ENCODE measurements at places on chromosomes 6 and 20.
A peak's percentile ranks its signal among the peaks of the same experiment; 100 is the strongest.

GRCh38 chr6:120395784-120396183 lies 938.5 kb downstream of the TBC1D32 start:
- DNase-seq, result no peak

DNA sequence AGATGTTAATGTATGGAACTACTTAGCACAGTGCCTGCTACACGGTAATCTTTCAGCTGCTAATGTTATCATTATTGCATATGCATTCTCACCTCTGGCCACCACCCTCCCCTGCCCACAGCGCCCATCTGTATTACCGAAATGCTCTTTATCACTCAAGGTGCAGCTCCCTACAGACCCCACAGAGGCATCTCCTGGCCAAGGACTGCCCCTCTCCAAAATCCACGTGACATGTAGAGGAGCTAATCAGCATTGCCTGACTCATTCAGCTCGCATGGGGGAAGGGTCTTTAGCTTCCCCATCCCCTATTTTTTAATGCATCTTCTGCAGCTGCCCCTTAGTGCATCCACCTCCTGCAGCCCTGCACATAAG lies 41.8 kb downstream of the SLC22A23 start:
- no peak for DNase-seq

GRCh38 chr6:53651205-53651763 lies 14.3 kb downstream of the KLHL31 start:
- peak; percentile 42 for DNase-seq

DNA sequence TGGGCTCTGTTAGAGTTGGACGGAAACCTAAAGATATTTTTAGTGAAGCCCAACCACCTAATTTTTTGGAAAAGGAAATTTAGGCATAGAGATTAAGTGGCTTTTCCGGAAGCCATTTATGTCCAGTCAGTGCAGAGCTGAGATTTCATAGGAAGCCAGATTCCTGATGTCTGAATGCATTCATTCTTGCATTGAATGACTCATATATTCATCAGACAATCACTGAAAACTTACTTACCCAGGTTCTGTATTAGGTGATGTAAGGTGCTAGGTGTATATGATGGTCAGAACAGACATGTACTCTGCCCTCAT lies 4.1 kb downstream of the SH3BGRL2 start:
- DNase-seq, result no peak

GRCh38 chr6:140153703-140154102 lies 779.3 kb upstream of the CITED2 start:
- no peak for DNase-seq

- no peak for DNase-seq
Observed at GRCh38 chr6:12356983-12357972, 67.1 kb downstream of the EDN1 start.

- DNase-seq, result no peak
Observed at GRCh38 chr6:56148488-56149186, 98.7 kb downstream of the COL21A1 start.

DNA sequence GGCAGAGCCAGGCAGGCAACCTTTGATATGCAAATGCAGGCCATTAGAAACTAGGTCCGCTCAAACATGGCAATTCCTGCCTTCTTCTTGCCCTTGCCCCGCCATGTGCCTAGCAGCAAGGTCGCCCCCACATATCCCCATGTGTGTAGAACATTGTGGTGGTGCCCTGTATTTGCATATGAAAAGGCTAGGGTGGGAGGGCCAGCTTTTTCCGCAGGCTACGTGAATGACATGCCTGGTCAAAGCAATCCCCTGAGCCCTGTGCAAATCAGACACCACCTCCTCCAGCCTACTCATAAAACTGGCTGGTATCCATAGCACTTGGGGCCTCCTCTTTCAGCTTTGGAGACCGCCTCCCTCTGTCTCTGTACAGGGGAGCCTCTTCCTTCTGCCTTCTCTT lies 31.6 kb downstream of the GSTA2 start:
- DNase-seq, result no peak

DNA sequence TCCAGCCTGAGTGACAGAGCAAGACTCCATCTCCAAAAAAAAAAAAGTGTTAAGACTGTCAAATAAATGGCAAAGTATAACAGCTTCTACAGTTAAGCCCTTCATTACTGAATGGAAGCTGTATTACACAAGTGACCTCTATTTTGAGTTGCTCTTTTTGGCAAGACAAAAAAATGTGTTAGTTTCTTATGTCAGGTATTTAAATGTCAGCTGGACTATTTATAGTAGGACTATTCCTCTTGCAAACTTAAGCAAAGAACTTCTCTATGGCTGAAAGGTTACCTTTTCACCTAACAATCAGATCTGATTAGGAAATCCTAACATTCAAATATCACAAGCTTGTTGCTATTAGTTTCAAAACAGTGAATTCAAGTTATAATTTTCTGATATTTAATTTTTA lies 12.4 kb downstream of the UBE2V1 start:
- DNase-seq, result no peak

DNA sequence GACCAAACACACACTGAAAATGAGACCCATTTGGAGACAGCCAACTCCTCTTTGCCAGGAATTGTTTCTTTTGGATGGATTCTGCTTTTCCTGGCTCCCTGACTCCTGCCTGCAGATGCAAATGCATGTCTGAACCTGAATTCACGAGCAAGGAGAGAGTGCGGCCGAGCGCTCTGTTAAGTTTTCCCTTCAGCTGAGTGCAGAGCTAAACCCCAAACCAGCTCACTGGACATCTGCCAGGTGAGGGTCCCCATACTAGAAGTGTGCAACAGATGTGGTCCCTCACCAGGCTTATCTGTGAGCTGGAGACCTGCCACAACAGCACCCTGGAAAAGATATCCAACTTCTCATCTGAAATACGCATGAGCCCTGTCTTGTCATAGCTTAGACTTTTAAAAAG lies 59.0 kb downstream of the CD164 start:
- DNase-seq, result no peak

- DNase-seq, result no peak
Observed at GRCh38 chr20:60056407-60057122, 98.3 kb downstream of the CDH26 start.

DNA sequence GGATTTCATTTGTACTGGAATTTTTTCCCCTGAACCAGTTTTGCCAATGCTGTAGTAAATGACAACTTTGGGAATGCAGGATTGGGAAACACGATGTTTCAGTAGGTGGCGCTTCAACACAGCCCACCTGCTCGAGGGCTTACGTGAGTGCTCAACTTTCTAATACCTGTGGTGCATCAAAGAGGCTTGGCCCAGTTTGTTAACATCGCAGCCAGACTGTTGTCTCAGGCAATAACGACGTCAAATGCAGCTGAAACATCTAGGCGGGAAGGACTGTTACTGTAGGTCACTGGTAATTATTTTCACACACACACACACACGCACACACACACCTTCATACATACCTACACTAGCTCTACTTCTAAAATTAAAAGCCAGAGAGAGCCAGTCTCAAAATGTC lies 815.5 kb upstream of the SLC35B3 start:
- no peak for DNase-seq

DNA sequence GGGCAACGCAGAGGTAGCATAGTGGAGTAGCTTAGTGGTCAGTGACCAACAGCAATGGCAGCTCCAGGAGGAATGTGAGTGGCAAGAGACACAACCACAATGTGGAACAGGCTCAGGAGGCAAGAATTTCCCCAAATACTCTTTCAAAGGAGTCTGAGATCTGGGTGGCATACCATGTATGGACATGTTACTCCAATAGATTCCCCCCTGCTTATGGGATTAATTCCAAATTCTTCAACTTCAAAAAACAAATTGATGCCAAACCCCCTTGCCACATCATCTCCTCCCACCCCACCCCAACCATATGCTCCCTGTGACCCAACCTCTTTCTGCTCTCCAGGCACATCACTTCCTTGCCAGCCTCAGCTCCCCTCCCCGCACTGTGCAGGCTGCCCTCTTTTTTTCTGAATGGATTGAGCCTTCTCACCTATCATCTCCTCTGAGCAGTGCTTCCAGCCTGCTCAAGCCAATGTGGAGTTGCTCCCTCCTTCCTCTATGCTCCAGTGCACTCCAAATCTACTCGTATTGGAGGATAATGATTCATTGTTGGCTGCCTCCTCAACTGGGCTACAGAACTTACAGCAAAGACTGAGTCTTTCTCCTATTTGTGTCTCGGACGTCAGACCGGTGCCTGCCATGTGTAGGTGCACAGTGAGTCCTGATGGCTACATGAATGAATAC lies 93.0 kb upstream of the CEP85L start:
- no peak for DNase-seq

DNA sequence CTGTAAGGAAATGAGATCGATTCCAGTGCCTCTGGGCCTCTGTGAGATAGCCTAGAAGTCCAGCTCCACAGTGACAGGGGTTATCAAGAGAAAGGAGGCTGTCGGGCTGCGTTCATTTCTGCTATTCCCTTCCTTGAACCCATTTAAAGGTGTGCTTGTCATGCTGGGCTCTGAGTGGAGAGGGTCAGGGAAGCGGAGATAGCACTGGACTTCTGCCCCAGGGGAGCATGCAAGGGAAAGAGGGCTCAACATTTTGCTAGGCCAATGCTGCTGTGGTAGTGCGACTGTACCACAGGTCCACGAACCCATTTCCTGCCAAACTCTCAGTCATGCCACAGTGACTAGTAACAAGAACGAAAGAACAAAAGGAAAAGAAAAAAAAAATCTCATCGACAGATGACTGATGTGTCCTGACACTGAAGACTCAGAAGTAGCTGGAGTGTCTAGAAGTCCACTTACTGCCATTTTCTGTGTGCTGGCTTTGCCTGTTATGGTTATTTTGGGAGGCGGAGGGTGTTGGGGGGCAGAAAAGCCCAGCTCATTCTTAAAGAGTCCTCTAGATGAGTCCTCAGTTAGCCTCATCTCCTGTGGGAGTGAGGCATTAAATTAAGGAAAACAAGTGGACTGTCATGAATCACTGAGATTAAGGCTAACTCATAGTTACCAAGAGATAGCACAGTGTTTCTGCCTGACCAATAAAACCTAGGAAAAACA lies 8.1 kb downstream of the NEDD9 start:
- no peak for DNase-seq

DNA sequence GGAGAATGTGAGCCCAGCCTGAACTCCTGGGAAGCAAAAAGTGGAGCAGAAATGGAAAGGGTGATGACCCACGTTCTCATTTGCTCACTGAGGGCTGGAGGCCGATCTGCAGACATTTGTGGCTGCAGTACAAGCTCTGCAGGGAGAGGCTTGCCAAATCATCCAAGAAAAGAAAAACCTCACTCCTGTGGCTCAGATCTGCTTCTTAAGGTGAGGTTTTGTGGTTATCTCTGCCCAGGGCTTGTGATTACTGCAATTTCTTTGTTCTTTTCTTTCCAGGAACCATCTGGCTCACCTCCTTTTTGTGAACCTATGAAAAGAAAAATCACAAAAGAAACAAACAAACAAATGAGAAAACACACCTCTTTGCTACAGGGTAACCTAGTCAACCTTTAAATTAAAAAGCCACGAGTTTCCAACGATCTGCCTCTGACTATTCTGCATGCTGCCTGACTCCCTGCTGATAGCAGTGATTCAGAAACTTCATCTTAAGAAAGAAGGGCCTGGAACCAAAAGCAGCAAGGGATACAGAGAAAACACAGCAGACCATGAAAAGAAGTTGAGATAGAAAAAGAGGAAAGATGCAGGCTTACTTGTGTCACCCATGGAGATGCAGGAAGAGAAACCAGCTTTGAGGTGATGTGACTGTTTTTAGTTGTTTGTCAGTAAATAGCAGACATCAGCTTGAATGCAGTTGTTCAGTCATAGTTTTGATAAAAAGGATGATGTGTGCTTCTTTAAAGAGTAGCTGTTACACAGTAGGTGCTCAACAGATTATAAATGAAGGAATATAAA lies 165.1 kb downstream of the LMBRD1 start:
- DNase-seq, result no peak

GRCh38 chr6:39309942-39310531 lies 4.2 kb downstream of the KCNK17 start:
- DNase-seq, result peak; percentile 63

DNA sequence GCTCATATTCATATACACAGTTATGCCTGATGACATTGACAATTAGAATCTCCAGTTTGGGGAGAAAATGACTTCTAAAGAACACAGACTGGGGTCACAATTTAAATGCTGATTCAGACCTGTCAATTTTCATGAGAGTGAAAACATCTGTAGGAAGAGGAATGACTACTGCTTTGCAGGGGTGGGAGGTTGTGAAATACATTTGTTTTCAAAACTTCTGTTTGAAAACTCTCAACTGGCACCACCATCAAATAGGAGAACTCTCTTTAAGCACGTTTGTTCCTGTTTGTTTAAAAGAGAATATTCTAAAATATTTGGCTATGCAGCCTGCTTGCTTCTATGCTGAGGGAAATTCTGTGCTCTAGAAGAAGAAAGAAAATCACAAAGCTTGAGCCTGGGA lies 50.8 kb upstream of the ADGRF5 start:
- DNase-seq, result no peak

DNA sequence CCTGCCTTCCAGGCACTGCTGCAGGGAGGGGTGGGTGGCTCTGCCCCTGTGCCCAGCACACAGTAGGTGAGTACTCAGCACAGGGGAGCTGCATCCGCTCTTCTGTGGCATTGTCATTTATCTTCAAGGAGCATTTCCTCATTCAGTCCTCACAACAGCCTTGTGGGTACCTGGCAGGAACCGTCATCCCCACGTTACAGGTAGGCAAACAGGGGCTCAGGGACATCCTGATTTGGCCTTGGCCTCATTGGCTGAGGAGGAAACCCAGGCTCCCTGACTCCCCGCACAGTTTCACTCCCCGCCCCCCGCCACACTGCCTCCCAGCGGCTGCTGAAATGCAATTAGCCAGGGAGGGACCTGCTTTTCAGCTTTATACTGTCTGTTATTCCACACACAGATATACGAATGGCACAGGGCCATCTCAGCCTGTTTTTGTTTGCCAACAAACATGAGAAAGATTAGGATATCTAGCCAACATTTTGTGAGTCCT lies 24.2 kb upstream of the PNPLA1 start:
- no peak for DNase-seq

GRCh38 chr6:164695896-164696295 lies 613.5 kb downstream of the C6orf118 start:
- no peak for DNase-seq

DNA sequence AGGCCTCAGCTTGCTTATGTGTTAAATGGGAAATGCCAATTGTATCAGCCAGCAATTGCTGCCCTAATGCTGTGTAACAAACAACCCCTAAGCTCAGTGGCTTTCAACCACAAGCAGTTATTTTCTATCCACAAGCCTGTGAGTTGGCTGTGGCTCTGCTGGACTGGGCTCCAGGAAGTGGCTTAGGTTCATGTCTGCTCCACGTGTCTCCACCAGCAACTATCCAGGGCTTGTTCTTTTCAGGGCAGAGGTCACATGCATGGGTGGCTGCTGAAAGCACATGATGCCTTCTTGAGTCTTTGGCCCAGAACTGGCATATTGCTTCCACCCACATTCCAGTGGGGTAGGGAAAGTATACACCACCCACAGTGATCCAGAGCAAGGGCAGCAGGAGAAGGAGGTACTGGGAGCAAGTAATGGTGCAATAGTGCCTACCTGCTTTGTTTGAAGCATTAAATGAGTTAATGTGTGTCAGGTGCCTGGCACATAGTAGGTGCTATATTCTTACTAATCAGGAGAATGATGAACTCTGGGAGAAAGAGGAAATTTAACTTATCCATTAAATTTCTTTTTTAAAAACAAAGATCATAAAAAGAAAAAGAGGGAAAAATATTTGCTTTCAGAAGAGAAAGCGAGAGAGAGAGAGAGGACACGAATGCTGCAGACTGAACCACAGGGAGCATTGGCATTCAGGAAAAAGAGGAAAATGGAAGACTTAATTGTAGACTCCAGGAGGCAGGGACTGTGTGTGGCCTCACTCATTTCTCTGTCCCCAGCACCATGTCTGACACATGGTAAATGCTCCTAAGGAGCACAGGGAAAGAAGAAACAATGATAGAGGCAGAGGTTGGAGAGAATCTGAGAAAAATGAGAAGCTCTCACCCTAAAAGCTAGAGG lies 25.2 kb upstream of the RNF24 start:
- no peak for DNase-seq
